ENCODE measurements at places on chromosomes 5 and 9.

GRCh38 chr5:61701877-61702602 is 370.0 kb downstream of the ZSWIM6 start:
- DNase-seq: no peak

- peak; percentile 42 for DNase-seq
These were observed 1.5 kb downstream of the KLF9 start for GRCh38 chr9:70412832-70413463.

GRCh38 chr9:133952598-133953550 is 39.2 kb downstream of the VAV2 start:
- DNase-seq: no peak

GRCh38 chr9:120571443-120572257 is 8.3 kb downstream of the CDK5RAP2 start:
- no peak for DNase-seq

GRCh38 chr9:105698348-105698870 is 4.1 kb downstream of the TMEM38B start:
- DNase-seq: no peak

GRCh38 chr5:172749881-172750633 is 20.9 kb downstream of the DUSP1 start:
- no peak for DNase-seq

DNA sequence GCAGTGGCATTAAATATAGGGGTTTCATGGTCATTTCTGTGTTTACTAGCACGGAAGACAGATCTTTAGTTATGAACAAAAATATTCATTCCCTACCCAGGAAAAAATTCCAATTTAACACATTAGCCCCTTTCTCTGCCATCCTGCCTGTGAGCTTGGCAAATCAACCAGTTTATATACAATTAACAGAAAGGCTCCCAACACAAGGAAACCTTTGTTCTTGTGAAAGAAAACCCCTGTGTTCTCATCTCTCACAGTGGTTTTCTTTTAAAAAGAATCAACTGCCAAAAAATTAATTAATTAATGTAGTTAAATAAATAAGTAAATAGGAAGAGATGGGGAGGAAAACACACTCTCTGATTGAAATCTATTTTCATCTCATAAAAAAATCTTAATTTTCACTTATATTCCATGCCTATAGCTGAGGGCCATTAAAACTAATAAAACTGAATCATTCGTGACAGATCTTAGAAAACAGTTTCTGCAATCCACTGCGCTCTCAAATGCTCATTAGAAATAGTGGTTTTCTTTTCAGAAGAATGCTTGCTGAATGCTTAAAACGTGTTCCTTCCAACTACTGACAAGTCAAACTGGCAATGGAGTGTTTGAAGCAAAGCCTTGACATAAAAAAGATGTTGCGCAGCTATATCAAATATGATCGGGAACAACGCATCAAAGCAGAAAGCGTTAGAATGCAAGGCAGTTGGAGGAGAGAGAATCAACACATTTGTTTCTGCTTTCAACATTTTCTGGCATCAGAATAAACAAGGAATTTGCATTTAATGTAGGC is 387.7 kb downstream of the TLR4 start:
- DNase-seq: no peak

DNA sequence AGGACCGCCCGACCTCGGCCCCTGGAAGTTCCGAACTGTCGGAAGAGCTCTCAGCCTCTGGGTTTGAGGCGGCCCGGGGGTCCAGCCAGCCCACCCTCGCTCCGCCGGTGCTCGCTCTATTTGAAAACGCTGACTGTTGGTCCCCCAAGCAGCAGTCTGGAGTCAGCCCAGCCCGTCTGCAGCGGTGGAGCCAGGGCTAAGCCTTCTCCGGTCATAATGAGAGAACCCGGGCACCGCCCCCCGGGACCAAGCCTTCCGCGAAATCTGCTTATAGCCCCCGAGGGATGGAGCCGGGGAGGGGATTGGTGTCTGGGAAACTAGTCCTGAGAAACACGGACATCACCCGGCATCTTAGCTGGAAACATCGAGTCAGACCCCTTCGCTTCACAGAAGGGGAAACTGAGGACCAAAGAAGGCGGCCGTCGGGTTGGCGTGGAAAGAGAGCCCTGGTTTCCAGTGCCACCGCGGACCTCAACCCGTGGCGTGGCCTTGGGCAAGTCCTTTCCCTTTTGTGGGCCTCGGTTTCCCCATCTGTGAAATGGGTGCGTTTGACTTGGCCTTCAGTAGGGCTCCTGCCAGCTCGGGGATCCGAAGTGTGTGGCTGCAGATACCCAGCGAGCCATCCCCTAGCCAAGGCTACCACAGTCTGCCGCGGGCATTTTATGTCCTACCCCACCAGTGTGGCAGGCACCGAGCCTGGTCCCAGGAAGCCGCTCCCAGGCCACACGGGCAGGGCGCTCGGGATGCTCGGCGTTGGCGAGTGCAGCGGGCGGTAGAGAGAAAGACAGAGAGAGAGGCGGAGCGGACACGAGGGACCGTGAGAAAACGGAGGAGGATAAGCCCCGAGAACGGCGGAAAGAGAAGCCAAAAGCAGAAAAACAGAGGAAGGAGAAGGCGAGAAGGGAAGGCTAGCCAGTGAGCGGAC is 857 bp downstream of the ADAM19 start:
- DNase-seq: peak; percentile 21

GRCh38 chr5:2797160-2797559 is 45.7 kb upstream of the IRX2 start:
- DNase-seq: no peak
